Psoas muscle (tissue), 8 donors: ENCODE measurements at places on chromosomes 2 and 18. TPM values are rescaled to one million over a fixed set of nuclear protein-coding genes. Genes with fewer than 3 reads are reported as not detected.

DNA sequence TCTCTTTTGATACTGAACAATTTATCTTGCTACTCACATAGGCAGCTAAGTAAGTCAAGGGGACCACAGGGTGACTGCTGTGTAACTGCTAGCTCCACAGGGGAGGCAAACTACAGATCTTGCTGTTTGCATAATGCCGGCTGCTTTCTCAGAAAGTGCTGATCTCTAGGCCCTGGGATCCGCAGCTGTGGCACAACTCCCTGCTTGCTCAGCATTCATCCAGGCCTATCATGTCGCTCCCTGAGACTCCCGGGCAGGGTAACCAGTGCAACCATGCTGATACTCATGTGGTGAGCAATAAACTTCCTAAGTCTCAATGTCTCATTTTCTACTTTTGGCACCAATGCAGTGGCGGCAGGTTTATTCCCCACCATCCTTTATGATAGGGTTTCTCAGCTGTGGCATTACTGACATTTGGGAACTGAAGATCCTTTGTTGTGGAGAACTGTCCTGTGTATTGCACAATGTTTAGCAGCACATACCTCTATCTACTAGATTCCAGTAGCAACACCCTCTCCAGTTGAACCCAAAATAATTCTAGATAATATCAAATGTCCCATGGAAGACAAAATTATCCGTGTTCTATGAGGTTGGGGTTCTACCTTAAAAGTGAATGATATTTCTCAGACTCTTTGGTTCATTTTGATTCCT lies 1101.3 kb downstream of the LRP1B start:
- DNase-seq: no peak

DNA sequence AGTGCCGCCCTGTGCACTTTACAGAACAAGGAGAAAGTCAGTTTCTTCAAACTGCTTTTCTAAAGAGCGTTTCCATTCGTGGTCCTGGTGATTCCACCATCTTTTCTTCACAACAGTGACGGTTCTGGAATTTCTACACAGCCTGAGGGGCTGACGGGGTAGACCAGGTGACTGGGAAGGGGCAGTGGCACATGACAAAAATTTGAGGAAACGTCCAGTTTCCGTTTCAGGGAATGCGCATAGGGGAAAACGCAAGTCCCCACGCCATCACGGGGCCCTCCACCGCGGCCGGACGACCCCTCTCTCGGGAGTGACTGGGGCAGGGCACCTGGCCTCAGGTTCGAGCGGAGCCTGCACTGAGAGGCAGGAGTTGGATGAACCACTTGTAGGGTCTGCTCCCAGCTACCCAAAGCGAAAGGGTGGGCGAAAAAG lies 980 bp upstream of the SPTBN1 start:
- peak; percentile 53 for DNase-seq

DNA sequence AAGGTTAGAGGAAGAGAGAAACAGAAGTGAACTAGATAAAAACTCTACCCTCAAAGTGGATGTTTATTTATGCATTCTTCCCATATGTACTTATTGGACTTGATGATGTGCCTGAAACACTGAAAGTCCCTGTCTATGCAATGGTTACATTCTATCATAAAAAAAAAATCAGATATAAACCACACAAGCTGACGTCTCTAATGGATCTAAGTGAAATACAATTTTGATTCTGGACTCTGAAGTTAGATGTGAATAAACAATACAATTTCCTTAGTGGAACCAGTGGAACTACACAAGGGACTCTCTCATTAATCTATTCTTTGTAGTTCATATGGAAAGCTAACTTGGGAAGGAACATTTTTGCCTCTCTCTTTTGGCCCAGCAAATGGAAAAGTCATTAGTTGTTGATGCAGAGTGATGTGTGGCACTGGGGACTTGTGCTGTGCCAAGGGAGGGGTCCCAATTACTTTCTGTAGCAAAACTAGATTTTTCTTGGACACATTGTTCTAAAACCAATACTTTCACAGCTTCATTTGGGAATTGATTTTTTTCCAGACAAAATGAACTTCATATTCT lies 376.8 kb downstream of the TRIB2 start:
- no peak for DNase-seq

DNA sequence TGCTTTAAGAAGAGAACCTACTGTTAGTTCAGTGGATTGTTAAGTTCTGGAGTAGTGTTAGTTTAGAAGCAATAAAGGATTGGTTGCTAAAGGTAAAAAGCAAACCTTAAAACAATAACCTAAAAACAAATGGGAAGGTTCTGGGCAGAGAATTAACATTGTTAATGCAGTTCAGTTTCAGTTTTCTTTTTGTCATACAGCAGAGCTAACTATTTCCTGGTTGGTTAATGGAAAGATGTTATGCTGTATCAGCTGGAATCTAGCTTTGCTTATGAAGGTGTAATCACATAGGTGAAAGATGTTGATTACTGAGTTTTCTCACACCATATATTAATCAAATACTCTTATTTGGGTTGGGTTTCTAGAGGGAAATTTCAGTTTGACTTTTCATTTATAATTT lies 23.8 kb downstream of the SMAD4 start:
- DNase-seq: no peak

- no peak for DNase-seq
Measured at GRCh38 chr18:26556573-26556972, 8.2 kb upstream of the KCTD1 start.

DNA sequence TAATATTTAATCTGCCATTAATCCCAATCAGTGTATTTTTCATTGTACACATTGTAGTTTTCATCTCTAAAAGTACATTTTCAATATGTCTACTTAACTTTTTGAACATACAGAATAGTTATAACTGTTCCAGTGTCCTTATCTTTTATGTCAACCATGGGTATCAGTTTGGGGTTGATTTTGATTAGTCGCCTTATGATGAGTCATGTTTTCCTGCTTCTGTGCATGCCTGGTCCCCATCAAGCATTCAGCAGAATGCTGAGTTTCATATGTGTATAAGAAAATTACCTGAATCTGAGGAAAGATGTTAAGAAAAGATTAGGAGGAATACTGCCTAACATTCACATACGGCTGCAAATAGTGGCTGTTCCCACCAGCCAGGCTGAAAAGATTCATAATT lies 17.7 kb downstream of the SPDYA start:
- DNase-seq: no peak

DNA sequence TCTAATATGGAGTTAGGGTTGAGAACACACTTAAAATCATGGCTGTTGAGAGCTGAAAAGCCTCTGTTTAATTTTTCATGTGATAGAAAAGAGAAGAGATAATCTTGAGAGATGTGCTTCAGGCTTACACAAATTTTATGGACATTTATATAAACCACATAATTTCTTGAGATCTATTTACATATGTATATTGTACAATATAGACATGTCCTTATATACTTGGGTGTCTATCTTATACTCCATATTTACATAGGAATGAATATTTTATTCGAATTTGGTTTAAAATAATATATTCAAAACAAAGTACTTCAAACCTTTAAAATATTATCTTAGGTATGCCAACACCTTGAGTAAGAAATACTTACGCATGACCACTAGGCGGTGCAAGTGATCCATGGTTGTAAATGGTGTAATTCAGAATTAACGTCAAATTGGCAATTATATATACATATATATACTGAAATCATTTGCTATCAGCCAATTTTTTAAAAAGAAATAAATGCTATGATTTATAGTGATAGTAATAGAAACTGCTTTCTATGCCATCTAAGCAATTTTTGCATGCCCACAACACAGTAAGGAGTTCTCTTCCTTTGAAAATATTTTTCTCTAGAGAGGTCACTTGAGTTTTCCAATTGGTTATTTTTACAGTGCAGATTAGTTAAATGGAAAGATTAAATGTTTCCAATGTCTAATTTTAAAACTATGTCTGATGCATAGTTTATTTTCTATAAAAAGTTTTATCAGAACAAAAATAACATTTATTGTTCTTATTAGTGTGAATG lies 37.6 kb upstream of the SPAG16 start:
- DNase-seq: no peak

DNA sequence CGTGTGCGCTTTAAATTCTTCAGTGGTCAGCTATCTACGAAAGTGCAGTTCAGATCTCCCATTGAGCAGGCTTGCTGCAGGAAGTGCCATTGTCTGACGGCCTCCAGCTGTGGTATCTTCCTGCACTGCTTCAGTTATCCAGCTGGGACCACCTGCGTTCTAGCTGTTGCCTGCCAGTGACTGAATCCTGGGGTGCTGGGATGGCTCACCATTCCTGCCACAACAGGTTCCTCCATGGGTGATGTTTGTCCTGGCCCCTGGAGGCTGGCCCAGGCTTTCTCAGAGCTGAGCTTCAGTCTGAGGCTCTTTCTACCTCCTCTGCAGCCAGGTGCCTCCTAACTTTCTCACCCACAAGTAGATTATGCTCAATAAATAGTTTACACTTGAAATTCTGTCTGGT lies 498.5 kb upstream of the HS6ST1 start:
- DNase-seq: no peak

DNA sequence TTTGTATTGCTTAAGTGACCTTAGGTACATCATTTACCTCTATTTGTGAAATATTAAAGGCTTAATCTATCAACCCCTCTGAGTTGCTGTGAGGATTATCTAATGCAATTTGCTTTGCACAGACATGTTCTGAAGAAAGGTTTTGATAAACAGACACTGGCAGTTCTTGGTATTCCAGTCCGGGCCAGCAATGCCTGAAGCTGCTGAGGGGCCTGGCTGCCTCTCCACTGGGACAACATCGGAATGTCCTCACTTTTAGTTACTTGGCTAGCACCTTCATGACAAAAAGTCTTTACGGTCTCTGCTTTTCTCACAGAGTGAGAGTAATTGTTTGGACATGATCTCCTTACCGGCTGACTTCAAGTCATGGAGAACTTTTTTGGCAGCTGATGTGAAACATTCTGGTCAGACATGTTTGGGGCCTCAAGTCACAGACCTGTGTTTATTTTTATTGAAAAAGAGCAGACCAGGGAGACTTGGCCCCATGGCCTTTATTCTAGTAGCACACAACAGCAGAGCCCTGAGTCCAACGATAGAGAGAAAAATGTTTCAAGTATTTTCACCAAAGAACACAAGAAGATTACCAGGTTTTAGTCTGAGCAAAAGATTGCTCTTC lies 1112.3 kb upstream of the FANCL start:
- DNase-seq: no peak

- DNase-seq: no peak
Measured at GRCh38 chr2:221429741-221430491, 142.2 kb downstream of the EPHA4 start.

GRCh38 chr2:211114826-211115455 lies 558.5 kb downstream of the CPS1 start:
- no peak for DNase-seq

GRCh38 chr2:151437630-151438029 lies 27.9 kb downstream of the RIF1 start:
- no peak for DNase-seq

DNA sequence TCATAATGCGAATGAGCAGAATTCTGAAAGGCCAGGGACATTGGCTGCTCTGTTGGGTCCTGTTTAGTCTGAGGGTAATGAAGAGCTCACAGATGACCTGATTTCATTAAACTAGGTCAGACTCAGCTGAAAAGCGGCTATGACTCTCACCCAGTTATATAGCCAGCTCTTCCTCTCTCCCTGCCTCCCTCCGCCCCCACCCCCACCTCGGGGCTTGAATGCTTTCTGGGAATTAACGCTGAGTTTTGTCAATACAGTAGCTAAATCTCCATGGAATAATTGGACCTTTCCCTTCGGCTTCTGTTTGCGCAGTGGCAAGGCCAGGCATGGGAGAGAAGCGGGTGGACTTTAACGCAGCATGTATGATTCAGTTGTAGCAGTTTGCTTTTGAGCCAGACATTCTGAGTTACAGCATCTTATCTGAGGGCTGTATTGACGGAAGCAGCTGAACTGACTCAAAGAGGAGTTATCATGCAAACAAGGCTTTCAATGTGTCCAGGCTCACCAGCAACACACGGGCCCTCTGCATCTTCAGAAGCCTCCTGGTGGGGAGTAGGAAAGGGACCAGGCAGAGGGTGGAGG lies 110.6 kb downstream of the MYCN start:
- DNase-seq: no peak

DNA sequence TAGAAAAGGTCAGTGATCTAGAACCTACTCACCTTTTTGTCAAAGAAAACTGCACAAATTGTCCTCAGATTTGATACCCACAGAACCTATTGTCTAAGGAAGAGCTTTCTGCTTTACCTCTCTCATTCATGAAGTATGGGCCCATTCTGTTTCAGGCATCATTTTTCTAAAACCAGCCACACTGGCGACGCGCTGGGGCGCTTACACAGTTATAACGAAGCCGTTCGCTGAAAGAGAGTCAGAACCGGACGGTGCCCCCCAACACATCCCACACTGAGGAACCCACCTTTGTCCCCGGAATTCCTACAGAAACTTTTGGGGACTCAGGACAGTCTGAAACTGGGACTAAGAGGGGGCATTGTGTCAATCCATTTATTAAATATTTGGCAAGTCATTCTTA lies 206.3 kb upstream of the HAAO start:
- DNase-seq: no peak

GRCh38 chr18:49728542-49728941 lies 84.8 kb downstream of the ACAA2 start:
- peak; percentile 26 for DNase-seq

GRCh38 chr2:201985728-201986462 lies 47.8 kb upstream of the FZD7 start:
- DNase-seq: no peak

GRCh38 chr2:175004730-175004979 lies 526 bp downstream of the CHN1 start:
- no peak for DNase-seq

DNA sequence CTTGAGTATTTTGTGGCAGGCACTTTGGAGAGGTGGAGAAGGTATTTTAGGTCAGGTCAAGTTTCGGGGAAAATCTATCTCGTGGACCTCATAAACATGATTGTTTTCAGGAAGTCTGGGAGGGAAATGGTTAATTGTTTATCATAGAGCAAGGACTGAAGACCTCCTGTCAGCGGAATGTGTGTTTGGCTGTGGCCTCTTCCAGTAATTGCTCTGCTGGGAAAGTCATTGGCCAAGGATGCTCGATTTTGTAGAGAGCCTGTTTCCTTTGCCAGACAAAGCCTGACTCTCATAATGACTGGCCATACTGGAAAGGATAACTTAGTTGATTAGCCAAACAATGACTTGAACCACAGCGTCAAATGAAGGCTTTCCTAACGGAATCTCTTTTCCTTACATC lies 30.0 kb downstream of the IL1R2 start:
- no peak for DNase-seq

GRCh38 chr2:7014174-7014640 lies 97.0 kb downstream of the RNF144A start:
- no peak for DNase-seq

- no peak for DNase-seq
Measured at GRCh38 chr2:97936199-97936598, 59.5 kb downstream of the TMEM131 start.

GRCh38 chr18:79991494-79991893 lies 3.1 kb upstream of the TXNL4A start:
- DNase-seq: no peak

The TXNL1 gene
- 118 TPM for total RNA-seq

The MDH1B gene
- total RNA-seq: 1.0 TPM

The TTN gene
- 4,462 TPM for total RNA-seq

The CREG2 gene
- 0.34 TPM for total RNA-seq

The SERPINB12 gene
- total RNA-seq: not detected

The TMEM37 gene
- 3.9 TPM for total RNA-seq

The CLIP4 gene
- total RNA-seq: 68.2 TPM

The CNDP1 gene
- not detected for total RNA-seq

The LIMS3 gene
- total RNA-seq: 6.4 TPM
